ENCODE measurements at places on chromosomes 3 and 15.

DNA sequence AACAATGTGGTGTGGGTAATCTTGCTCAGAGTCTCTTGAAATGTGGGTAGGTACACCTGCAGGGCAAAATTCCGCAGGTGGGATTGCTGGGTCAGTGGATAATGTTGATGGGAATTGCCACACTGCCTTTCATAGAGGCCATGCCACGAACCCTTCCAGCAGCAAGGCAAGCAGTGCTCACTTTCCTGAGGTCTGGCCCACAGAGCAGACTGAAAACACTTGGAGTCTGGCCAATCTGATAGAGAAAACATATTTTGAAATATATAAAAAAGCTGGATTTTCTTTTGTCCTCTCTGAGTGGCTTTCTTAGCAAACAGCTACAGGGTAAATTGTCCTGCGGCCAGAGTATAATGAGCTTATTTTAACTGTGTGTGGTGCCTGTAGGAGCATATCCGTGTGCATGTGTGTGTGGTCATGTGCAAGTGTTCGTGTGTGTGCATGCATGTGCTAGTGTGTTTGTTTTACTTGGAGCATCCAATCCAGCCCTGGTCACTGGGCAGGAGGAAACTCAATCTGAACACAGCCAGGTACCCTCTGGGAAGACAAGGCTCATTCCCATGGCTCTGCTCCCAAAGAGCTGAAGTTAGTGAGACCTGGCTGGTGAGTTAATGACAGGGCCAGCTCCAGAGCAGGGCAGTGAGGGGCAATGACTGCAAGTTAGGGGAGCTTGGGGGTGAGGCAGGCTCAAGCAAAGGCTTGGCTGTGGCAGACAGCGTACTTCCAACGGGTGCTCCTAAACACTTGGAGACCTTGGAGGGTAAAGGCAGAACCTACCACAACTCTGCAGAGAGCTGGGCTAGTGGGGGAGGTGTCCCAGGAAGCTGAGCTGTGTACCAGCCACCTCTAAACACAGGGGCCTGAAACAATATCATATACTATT lies 91.3 kb downstream of the PLXNA1 start:
- DNase-seq, result no peak

DNA sequence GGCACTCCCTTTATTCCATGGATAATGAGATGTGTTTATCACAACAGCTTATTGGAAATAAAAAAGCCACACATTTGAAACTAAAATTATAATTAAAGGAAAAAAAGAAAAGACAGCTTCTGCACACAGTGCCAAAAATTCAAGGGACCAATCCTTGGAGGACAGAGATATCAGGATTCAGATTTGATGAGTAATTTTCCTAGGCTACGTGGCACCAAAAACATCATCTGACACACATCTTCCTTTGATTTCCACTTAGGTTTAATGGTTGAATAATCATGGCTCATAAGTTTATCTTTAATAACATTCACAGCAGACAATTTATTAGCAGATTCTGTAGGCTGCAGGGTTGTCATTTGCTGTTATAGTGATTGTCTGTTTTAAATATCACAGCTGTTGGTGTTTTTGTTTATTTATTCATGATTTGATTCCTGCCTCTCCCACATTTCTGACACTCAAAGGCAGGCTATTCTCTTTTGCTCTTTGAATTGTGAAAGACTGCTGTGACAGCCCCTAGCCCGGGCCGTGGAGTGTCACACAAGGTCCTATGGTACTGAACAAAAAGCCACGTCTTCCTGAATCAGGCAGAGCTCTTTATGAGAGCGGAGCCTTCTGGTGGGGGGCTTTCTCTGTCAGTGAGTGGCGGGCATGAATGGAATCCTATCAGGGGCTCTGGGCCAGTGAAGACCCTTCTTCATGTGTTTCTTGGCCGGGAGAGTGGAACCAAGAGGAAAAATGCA lies 708.5 kb downstream of the SQOR start:
- no peak for DNase-seq

GRCh38 chr3:127134466-127134865 lies 58.5 kb upstream of the PRR23E start:
- no peak for DNase-seq

DNA sequence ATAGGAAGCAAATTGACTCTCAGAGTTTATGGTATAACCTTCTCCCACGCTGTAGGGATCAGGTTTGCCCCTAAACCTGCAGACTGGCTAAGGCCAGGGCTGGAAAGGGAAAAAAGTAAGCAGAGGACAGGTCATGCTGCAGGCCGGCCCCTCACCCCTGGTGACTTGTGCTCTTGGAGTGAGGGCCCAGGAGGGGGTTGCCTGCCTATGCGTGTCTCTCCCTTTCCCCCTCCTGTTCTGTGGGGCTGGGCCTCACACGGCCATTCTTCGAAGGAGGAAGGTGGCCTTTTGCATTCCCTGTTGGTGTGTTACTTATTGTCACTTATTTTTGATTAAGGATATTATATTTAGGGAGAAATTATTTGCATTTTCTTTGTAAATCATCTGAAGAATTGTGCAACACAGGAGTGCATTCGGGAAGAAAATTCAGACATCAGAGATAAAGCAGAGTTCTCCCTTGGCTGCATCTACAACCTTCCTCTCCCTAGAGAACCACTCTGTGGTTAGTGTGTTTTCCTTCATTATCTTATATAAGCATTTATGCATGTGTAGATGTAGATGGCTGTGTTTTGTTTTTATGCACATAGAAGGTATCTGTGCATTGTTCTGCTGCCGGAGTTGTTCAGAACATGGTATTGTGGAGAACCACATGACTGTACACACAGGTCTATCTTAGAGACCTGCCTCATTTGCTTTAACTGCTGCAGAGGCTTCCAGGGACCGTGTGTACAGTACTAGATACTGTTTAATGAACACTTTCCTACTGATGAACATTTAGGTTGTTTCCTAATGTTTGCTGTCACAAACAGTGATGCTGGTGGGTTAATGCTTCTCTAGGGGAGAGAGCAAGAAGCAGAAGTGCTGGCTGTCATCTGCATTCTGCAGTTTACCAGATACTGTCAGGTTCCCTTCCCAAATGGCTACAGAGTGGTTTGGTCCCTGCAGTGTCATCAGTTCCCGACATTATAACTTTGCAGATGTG lies 133.5 kb downstream of the APBA2 start:
- no peak for DNase-seq

GRCh38 chr3:188772886-188773285 lies 398.9 kb upstream of the TPRG1 start:
- DNase-seq, result peak; percentile 93

- DNase-seq, result no peak
Observed at GRCh38 chr3:195372220-195372619, 70.6 kb downstream of the ACAP2 start.

DNA sequence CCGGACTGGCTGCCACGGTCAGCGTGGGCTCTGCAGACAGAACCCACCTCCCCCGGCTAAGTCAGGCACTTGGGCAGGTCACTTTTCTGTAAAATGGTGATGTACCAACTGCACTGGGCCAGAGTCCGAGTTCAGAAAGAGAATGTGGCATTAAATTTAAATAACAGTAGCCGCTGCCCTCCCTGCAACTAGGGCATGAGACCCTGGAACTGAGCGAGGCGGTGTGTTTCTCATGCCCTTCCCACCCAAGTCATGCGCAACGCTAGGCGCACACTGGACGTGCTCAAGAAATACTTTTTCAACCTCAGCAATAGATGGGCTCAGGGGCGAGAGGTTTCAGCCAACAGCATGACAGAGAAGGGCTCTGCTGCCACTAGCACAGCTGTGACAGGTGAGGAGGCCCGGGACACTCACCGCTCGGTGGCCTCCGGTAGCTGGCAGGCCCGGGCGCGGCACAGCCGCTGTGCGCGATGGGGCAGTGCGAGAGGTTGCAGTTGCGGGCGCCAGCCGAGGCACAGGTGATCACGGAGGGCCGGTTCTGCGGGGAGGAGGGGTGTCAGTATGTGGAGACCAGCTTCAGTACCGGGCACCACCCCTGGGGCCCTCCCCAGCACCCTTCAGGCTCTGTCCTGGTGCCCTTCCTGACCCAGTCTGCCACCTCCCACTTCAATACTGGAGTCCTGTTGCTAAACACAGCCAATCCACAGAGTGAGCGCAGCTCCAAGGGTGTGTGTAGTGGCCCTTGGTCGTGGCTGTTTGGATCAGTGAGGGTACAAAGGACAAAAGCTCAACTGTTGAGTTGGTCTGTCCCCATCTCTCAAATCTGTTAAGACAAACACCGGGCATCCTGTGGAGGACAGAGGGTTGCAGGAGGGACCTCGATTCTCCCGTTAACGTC lies 84.5 kb downstream of the VGLL4 start:
- no peak for DNase-seq

- DNase-seq, result no peak
Observed at GRCh38 chr15:95252404-95252803, 1021.0 kb downstream of the MCTP2 start.

DNA sequence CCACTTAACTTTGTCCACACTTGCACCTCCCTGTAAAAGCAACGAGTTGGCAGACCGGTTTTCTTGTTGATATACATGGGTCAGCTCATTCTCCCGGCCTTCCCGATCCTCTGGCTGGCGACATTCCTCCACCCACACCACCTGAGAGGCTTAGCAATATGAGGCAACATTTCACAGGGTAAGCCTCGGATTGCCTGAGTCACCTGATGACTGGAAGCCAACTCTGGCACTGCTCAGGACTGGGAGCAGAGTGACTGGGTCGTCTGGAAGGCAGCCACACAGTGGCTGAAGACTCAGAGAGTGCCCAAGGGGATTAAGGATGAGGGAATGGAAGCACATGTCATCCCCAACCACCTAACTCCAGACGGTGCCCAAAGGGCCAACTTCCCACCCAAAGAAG lies 9.8 kb downstream of the HOMER2 start:
- peak; percentile 66 for DNase-seq

DNA sequence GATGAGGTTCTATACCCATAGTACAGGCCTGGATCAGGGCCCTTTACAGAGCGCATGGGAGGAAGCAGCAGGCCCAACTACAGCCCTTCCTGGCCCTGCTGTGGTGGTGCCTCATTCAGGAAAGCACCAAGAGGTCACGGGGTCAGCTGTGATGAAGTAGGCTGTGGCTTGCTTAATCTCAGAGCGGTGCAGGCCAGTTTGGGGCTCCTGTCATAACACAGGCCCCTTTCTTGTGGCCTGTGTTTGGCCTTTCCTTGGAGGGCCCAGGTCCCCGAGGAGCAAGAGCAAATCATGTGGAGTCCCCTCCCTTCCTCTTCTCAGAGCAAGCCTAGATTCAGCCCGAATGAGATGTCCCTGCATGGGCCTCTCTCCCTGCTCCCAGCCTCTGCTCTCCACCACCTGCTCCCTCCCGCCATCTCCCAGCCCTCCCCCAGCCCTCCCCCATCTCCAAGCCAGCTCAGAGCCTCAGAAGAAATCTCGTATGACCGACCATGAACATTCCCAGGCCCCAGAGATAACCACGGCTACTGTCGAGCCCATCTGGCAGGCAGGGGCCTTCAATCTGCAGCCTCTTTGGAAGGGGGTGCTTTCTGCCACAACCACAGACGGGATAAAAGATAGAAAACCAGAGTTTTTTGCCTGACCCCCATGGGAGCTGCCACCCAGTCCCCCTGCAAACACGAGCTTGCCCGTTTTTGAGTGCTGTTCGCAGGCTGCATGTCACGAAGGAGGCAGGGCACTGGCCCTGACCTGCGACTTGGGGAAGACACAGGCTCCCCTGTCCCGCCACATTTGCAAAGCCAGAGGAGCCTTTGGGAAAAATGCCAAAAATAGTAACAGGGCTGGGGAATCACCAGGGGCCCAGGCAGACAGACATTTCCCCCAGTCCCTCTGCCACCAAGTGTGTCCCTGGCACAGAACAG lies 32.3 kb upstream of the DUSP7 start:
- peak; percentile 52 for DNase-seq

- no peak for DNase-seq
Observed at GRCh38 chr15:40731034-40731433, 24.0 kb downstream of the RMDN3 start.

DNA sequence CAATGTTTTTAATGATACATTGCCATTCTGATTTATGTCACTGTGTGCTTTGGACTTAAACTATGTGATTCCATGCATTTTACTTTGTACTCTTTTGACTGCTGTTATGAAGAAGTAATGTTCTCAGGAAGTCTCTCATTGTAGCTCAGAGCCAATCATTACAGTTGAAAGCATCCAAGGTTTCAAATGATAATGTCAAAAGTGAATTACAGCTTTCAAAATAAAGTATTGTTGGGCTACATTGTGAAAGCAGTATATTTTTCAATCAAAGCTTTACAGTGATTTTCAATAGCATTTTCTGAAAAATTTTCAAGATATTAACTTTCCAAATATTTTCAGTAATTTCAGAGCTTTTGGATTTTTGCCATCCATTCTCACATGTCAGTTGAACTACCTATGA lies 243.6 kb downstream of the ZIC4 start:
- DNase-seq, result no peak

Data from astrocyte (in vitro differentiated cells and primary cell).